ENCODE measurements at places on chromosomes 11 and 22. TPM values are rescaled to one million over a fixed set of nuclear protein-coding genes. Genes with fewer than 3 reads are reported as not detected.

Gene ACR
- 3.9 TPM for total RNA-seq

- no peaks in the 10 kb centered on the region for H3K27me3 ChIP-seq
- no peak overlapping the region for H3K4me3 ChIP-seq
- H3K4me1 ChIP-seq: peaks cover 7% of the 10 kb centered on the region
Observed at GRCh38 chr11:116948391-116948790, 111.0 kb upstream of the APOA1 start.

GRCh38 chr11:132060567-132060966, 690.2 kb downstream of the NTM start:
- H3K4me1 ChIP-seq: peaks cover 7% of the 10 kb centered on the region
- no peak overlapping the region for H3K27ac ChIP-seq
- H3K36me3 ChIP-seq: no peaks in the 10 kb centered on the region
- no peaks in the 10 kb centered on the region for H3K27me3 ChIP-seq

Gene SCGB1D2
- not detected for total RNA-seq

Gene TMEM191C
- 1.4 TPM for total RNA-seq

DNA sequence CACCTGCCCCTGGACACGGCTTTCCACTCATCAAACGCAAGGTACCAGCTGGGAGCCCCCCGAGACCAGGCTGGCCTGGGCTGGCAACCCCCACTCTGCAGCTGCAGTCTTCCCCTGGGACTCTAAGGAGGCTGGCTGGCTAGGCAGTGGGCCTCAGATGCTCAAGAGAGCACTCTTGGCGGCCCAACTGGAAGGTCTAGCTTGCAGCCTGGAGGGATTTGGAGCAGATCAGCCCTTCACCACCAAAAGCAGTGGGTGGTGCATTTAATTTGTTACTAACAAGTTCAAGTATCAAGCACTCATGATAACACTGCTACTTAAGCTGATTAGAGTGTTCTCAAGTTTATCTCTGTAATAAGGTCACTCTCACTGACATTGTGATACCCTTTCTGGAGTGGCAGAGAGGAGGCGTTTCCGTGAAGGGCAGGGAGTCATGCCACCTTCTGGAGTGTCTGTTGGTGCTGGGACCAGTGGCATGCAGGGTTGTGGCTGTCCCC, 21.5 kb downstream of the C22orf23 start:
- H3K27ac ChIP-seq: no peak overlapping the region
- no peak for DNase-seq
- peaks cover 39% of the 10 kb centered on the region for H3K4me1 ChIP-seq
- no peaks in the 10 kb centered on the region for H3K27me3 ChIP-seq
- no peak overlapping the region for H3K4me3 ChIP-seq

GRCh38 chr11:2912498-2912897, 16.7 kb downstream of the PHLDA2 start:
- no peaks in the 10 kb centered on the region for H3K27me3 ChIP-seq
- H3K4me1 ChIP-seq: peaks cover 39% of the 10 kb centered on the region
- H3K27ac ChIP-seq: no peak overlapping the region
- H3K36me3 ChIP-seq: no peaks in the 10 kb centered on the region
- no peak overlapping the region for H3K4me3 ChIP-seq
- DNase-seq: peak; percentile 97

Gene MMP27
- total RNA-seq: not detected

GRCh38 chr22:23353696-23354095, 173.4 kb downstream of the BCR start:
- H3K27ac ChIP-seq: no peak overlapping the region
- no peak overlapping the region for H3K4me3 ChIP-seq
- no peaks in the 10 kb centered on the region for H3K27me3 ChIP-seq
- no peaks in the 10 kb centered on the region for H3K36me3 ChIP-seq

Gene APOBEC3H
- 1.1 TPM for total RNA-seq

DNA sequence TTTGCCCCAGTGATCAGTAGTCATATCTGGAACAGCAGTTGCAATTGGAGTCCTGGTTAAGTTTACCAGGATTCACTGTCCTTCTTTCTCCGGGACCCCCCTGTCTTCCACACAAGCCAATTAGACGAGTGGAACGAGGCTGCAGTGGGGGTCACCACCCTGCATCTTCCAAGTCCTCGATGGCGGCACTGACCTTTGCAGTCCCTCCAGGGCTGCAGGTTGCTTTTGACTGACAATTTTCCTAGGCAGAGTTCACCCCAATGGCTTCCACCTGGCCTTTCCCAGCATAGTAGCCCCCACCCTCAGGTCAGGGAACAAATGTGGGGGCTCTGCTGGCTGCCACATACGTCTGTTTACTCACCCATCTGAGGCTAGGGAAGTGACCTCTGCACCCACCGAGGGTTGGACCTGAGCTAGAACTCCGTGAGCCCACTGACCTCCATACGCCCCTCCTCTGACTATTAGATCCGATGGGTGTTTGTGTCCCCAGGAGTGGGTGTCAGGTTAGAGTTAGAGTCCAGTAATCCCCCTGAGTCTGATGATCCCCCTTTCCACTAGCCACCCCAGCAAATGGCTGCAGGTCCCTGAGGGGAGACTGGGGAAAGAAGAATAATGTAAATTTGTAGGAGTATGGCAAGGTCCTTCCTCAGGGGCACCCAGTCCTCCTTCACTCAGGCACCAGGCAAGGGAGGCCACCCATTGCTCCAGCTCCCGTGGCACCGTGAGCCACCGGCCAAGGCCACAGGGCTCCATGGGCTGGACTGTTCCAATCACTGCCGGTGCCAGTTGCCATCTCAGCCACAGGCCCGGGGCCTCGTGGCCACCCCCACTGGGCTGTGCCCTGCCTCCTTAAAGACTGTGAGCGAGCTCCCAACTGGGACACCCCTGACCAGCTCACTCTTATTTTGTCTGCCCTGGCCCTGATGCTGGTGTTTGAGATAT, 5.5 kb downstream of the C11orf21 start:
- peaks cover 7% of the 10 kb centered on the region for H3K4me1 ChIP-seq
- no peak overlapping the region for H3K4me3 ChIP-seq
- no peaks in the 10 kb centered on the region for H3K36me3 ChIP-seq
- no peaks in the 10 kb centered on the region for H3K27me3 ChIP-seq
- H3K27ac ChIP-seq: no peak overlapping the region
- DNase-seq: no peak

Gene TRMT2A
- 37.7 TPM for total RNA-seq

DNA sequence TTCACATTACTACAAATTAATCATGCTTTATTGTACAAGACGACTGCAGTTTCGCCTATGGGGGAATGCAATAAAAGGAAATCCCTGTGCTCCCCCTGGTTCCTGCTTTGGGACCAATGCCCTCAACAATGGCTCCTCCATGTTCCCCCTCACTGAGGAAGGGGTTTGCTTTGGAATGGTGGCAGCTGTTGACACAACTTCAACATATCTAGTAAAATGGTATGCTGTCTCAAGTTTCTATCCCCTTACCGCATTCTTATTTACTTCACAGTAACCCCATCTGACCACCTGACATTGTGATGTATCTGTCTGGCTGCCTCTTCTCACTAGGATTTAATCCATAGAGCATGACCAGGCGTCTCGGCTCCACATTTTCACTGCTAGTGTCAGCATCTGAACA, 48.8 kb downstream of the PIWIL3 start:
- no peaks in the 10 kb centered on the region for H3K4me1 ChIP-seq
- DNase-seq: no peak
- no peak overlapping the region for H3K27ac ChIP-seq

Gene TSSK2
- not detected for total RNA-seq

GRCh38 chr22:39600491-39601179, 30.1 kb downstream of the CACNA1I start:
- H3K27ac ChIP-seq: no peak overlapping the region
- DNase-seq: no peak
- no peaks in the 10 kb centered on the region for H3K27me3 ChIP-seq
- peaks cover 4% of the 10 kb centered on the region for H3K4me1 ChIP-seq
- no peaks in the 10 kb centered on the region for H3K36me3 ChIP-seq

DNA sequence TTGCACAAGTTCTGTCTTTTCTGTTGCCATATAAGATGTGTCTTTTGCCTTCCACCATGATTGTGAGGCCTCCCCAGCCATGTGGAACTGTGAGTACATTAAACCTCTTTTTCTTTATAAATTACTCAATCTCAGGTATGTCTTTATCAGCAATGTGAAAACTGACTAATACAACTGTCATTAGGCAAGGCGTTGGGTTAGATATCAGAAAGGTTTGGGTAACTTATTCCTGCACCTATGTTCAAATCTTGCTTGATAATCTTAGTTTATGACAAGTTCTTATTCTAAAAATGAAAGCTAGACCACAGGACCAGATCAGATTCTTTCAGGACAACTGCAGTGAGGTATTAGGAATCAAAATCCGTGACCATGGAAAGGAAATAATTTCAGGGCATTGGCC, 160.6 kb upstream of the BDNF start:
- DNase-seq: no peak
- no peaks in the 10 kb centered on the region for H3K36me3 ChIP-seq
- H3K27me3 ChIP-seq: no peaks in the 10 kb centered on the region
- H3K27ac ChIP-seq: no peak overlapping the region
- no peak overlapping the region for H3K4me3 ChIP-seq

Gene AP5B1
- 24.8 TPM for total RNA-seq

Gene SNX32
- total RNA-seq: 0.69 TPM

GRCh38 chr11:118998822-118999221, 884 bp downstream of the CENATAC start:
- H3K27ac ChIP-seq: peak overlapping the region; percentile 91
- peaks cover 20% of the 10 kb centered on the region for H3K36me3 ChIP-seq
- DNase-seq: peak; percentile 56
- H3K27me3 ChIP-seq: no peaks in the 10 kb centered on the region
- peaks cover 23% of the 10 kb centered on the region for H3K4me1 ChIP-seq
- H3K4me3 ChIP-seq: no peak overlapping the region

GRCh38 chr11:46210133-46210636, 67.3 kb upstream of the CREB3L1 start:
- H3K4me1 ChIP-seq: no peaks in the 10 kb centered on the region
- no peaks in the 10 kb centered on the region for H3K36me3 ChIP-seq
- no peak overlapping the region for H3K27ac ChIP-seq

Gene SC5D
- total RNA-seq: 79.9 TPM

DNA sequence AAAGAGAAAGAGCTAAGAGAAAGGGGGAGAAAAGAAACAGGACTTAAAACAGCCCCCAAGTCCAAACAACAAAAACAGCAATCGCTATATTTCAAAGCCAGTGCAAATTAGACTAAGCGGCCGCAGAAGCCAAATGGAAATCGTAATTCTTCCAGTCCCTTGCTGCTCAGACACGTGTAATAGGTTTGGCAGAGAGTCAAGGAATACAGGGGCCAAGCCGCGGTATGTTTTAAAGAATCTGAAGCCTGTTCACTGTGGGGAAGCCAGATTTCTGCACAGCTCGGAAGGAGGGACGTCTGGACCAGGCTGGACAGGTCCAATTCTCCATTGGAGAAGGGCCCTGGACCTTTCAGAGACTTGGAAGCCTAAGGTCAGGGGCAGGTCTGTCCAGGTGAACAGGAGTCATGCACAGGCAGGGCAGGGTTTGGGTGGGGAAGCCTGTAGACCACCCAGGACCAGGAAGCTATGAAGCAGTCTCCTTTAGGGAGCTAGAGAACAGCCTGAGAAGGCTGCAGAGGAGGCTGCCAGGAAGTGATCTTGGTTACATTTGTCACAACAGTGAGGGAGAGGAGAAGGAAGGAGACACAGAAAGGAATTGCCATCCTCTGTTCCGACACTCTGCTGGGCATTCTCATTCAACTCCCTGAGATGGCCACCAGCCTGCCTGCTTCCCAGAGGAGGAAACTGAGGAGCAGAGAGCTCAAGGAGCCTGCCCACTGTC, 265.5 kb upstream of the ISX start:
- no peak for DNase-seq
- no peaks in the 10 kb centered on the region for H3K4me1 ChIP-seq
- no peak overlapping the region for H3K4me3 ChIP-seq
- H3K36me3 ChIP-seq: no peaks in the 10 kb centered on the region

Gene TSPAN32
- 3.1 TPM for total RNA-seq

- H3K27me3 ChIP-seq: no peaks in the 10 kb centered on the region
- peaks cover 3% of the 10 kb centered on the region for H3K4me1 ChIP-seq
- no peak overlapping the region for H3K27ac ChIP-seq
- DNase-seq: no peak
Observed at GRCh38 chr11:6932145-6932544, 5.9 kb downstream of the ZNF215 start.

GRCh38 chr11:65151331-65151899, 17.1 kb upstream of the SYVN1 start:
- H3K4me1 ChIP-seq: peaks cover 10% of the 10 kb centered on the region
- peak overlapping the region; percentile 74 for H3K27ac ChIP-seq
- no peak for DNase-seq
- H3K36me3 ChIP-seq: no peaks in the 10 kb centered on the region
- H3K4me3 ChIP-seq: no peak overlapping the region

GRCh38 chr11:267491-267994, 10.7 kb upstream of the NLRP6 start:
- H3K4me3 ChIP-seq: peak overlapping the region; percentile 46
- H3K27me3 ChIP-seq: no peaks in the 10 kb centered on the region
- peak overlapping the region; percentile 91 for H3K27ac ChIP-seq
- H3K4me1 ChIP-seq: peaks cover 11% of the 10 kb centered on the region
- no peaks in the 10 kb centered on the region for H3K36me3 ChIP-seq

DNA sequence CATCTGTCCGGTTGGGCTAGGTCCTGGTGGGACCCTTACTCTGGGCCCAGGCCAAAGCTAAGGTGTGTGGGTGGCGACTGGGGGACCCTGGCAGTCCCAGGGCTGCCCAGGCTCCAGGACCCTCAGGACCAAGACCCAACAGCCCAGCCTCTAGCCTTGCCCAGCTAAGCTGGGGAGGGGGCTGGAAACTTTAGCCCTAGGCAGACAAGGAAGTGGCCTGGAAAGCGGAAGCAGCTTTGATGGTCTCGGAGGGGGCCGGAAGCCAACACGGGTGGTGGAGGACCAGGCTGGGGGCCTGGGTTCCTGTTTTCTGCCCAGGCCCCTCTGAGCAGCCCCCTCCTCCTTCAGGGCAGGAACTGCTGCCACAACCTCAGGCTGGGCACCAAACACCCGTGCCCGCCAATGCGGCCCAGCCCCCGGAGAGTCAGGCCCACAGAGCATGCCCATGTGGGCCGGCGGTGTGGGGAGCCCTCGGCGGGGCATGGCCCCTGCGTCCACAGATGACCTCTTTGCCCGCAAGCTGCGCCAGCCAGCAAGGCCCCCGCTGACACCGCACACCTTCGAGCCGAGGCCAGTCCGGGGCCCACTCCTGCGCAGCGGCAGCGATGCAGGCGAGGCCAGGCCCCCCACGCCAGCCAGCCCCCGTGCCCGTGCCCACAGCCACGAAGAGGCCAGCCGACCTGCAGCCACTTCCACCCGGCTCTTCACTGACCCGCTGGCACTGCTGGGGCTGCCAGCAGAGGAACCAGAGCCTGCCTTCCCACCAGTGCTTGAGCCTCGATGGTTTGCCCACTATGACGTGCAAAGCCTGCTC, 2.8 kb downstream of the SIPA1 start:
- peak; percentile 88 for DNase-seq
- H3K4me3 ChIP-seq: peak overlapping the region; percentile 47
- H3K4me1 ChIP-seq: peaks cover 69% of the 10 kb centered on the region
- peaks cover 26% of the 10 kb centered on the region for H3K36me3 ChIP-seq

Gene LIF
- total RNA-seq: 5.5 TPM

Gene ANKK1
- total RNA-seq: 0.14 TPM

Gene INPPL1
- total RNA-seq: 383 TPM

Gene LAYN
- 3.1 TPM for total RNA-seq

GRCh38 chr11:3087821-3088800, 30.9 kb upstream of the CARS1 start:
- peaks cover 50% of the 10 kb centered on the region for H3K36me3 ChIP-seq
- H3K4me3 ChIP-seq: no peak overlapping the region

Gene CASP5
- total RNA-seq: not detected

All from upper lobe of left lung (tissue), 6 donors.